Natural killer cell treated with Interleukin-12 subunit alpha and Interleukin-12 subunit beta and Interleukin-15 and Interleukin-18, amount 100 ng/mL, for 72 hours (primary cell): ENCODE measurements at places on chromosomes 13 and 19. TPM values are rescaled to one million over a fixed set of nuclear protein-coding genes. Genes with fewer than 3 reads are reported as not detected.

- peak; percentile 62 for DNase-seq
Observed at GRCh38 chr13:106534639-106535551, 567 bp downstream of the EFNB2 start.

DNA sequence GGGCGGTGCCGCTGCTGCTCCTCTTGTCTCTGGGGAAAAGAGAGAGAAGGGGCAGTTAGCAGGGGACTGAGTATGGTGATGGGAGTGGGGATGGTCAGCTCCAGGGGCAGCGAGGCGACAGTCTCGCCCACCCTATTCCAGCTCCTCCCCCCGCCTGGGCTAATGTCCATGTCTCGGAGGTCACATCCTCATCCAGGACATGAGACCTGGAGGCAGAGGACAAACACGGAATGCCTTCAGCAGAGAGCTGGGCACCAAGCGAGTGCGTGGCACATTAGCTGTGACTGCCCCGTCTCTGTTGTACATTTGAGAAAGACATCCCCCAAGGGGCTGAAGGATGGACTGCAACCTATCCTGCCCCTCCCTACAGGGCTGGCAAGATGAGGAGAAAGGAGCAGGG, 9.1 kb downstream of the BBC3 start:
- no peak for DNase-seq

DNA sequence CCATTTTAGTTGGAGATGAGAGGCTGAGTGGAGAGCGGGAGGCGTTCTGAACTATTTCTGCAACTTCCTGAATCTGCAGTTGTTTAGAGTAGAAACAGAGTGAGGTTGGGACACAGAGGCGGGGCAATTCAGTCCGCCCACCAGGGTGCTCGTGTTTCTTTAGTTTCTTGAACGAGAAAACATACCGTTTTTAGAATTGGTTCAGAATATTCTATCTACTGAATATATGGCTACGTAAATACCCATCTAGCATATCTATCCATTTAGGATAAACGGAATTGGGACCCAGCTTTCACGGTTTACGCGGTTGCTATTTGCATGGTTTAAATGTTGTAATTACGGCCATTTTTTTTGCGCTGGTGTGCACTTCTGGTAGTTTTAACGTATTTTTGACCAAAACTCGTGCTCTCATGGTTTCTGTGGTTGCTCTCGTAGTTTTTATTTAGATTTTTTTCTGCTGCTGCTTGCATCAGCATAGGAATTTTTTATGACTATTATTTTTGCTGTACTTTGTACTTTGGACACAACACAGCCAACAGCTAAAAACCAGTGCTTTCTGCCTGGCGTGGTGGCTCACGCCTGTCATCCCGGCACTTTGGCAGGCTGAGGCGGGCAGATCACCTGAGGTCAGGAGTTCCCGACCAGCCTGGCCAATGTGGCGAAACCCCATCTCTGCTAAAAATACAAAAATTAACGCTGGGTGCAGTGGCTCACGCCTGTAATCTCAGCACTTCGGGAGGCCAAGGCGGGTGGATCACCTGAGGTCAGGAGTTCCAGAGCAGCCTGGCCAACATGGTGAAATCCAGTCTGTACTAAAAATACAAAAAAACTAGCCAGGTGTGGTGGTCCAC, 32.7 kb downstream of the TIMM13 start:
- DNase-seq = no peak

DNA sequence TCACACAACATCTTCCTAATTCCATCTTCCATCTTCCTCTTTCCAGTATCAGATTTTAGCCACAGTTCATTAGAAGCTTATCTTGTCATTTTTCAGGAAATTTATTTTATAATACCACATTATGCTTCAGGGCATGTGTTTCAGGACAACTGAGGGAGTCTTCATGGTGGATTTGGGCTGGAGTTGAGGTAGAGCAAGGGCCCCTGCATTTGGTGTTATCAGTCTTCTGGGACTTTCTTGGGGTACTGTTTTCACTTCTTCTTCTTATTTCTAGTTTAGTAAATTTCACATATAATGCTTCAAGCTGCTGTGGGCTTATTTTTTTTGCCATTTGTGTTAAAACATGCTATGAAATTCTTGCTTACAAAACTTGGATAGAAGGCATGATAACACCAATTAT, 188.7 kb downstream of the LHFPL6 start:
- no peak for DNase-seq

GRCh38 chr13:104408733-104409132, 1342.5 kb upstream of the SLC10A2 start:
- DNase-seq = no peak

GRCh38 chr13:44565881-44566280, 10.2 kb downstream of the TSC22D1 start:
- DNase-seq = no peak

- no peak for DNase-seq
Observed at GRCh38 chr19:32543115-32543900, 37.7 kb upstream of the PDCD5 start.

- DNase-seq = no peak
Observed at GRCh38 chr13:40313269-40314200, 352.9 kb downstream of the FOXO1 start.

DNA sequence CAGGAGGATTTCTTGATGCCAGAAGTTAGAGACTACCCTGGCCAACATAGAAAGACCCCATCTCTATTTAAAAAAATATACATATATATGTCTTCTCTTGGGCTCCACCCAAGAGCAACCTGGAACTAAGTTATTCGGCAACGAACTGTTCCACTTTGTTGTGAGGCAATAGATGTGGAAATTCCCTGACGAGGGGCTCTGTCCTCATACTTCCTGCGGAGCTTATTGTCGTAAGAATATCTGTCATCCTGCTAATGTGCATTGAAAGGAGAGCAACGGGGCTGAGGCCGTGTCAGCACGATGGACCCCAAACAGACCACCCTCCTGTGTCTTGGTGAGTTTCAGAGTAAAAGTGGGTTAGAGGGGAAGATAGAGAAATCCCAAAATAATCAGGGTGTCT, at the start of gene FCAR:
FCAR (plus strand) TSS at position 246 of the 400 bp plus-strand sequence; CDS start at position 301, 55 bp downstream.
- DNase-seq = no peak

DNA sequence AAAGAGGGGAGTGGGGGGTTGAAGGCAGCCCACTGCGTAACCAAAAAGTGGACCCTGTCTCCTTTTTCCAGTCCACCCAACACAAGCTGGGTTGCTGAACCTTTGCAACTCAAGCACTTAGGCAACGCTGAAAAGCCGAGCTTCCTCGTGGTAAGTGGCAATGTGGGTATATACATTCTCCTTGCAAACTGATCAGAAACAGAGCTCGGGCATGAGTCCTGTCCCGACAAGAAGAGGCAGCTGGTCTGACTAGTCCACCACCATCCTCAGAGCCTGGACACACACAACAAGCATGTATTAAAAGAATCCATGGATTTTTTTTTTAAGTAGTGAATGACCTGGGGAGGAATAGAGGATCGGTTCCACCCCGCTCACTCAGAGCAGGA, 240.6 kb upstream of the ZNF507 start:
- no peak for DNase-seq

DNA sequence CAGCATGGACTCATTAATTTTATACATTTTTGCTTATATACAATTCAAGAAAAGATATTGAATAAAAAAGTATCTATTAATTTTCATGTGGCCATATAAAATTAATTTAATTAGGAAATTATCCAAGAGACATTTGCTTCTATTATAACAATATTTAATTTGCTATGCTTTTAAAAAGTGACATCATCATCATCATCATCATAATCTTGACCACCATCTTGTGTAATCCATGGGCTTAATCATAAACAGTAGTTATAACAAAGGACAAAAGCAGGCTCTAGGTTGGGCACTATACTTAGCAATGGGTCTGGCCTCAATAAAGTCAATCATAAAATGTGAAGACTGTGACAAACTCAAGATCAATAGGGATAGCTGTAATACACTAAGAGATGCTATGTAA, 1031.6 kb downstream of the SLITRK1 start:
- no peak for DNase-seq

DNA sequence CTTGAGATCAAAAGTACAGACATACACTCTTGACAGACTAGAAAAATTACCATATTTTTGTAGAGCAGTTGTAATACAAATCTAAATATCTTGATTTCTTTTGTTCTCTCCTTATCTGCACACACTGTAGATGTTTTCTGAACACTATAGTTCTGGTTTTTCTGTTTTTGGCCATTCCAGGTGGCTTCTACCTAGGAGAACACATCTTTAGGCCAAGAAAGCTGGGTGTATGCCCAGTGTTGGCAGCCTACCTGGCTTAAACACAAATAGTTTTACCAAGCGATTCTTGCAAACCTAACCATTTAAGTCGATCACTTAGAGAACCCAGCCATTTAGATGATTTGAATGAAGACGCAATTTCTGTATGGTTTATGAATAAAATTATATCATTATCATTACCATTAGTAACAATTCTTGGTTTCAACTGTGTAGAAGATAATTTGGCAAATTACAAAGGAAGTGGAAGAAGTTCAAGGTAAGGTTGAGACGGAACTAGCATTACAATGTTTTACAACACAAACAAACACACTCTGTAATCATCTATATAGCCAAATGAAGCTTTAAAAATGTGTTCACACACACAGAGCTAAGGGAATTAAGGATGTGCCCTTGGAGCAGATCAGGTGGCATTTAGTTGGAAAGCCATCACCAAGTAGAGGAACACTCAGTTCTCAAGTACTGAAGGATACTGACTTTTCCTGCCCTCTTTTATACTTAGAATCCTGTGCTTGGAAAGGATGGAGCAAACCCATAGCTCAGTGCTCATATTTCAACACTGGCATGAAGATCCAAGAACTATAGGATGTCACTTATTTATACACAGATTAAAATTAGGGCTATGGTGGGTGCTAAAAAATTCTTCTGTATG, 36.2 kb downstream of the ERCC5 start:
- DNase-seq = no peak

- no peak for DNase-seq
Observed at GRCh38 chr13:99230991-99231390, 27.2 kb downstream of the GPR18 start.

DNA sequence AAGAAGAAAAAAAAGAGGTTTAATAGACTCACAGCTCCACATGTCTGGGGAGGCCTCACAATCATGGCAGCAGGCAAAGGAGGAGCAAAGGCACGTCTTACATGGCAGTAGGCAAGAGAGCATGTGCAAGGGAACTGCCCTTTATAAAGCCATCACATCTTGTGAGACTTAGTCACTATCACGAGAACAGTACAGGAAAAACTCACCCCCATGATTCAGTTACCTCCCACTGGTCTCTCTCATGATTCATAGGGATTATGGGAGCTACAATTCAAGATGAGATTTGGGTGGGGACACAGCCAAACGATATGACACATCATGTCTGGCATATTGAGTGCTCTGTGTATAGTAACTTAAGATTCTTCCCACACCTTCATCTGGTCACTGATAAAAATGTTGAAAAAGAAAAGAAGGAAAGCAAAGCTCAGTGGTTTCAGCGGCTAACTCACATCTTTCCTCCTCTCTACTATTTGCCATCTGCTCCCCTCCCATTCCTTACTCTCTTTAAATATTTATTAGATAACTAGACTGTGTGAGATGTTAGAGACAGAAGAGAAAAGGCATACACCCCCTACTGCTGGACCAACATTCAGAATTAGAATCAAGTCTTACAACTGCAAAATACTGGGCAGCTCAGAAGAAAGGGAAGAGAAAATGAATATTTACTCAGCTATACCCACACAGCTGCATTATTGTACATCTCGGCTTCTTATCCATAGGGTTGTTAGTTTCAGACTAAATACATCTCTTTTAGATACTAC, 60.1 kb upstream of the AKAP11 start:
- no peak for DNase-seq

DNA sequence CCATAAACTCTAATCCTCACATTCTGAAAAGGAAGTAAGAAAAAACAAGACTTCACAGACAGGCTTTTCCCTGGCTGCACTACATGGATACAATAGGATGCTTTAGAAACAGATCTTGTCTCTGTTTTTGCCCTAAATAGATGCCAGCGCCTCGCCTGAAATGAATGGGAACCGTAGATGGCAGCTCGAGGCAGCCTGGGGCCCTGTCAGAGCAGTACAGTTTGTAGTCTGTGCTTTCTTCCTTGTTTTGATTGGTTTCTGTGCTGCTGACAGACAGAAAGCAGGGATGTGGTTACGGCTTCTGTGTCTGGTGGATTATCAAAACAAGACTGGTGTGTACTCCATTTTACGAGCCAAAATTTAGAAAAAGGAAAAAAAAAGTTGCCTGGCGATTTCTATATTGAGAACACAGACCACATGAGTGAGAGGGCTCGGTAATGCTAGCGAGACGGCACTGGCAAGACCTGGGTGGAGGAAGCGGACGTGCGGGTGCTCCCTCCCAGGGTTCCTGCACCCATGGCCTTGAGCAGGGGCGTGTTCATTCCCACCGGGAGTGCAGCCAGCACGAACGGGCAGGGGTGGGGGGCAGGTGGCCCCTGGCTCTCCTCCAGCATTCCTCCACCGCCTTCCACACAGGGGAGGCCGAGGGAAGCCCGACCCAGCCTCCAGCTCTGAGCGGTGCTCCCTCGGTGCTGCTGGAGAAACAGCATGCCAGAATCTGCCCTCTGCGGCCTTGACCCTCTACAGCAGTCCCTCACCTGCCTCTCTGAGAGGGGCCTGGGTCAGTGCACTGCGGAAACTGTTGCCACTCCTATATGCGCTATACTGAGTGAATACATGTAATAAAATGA, 37.6 kb upstream of the C1QTNF9 start:
- DNase-seq = peak; percentile 70

DNA sequence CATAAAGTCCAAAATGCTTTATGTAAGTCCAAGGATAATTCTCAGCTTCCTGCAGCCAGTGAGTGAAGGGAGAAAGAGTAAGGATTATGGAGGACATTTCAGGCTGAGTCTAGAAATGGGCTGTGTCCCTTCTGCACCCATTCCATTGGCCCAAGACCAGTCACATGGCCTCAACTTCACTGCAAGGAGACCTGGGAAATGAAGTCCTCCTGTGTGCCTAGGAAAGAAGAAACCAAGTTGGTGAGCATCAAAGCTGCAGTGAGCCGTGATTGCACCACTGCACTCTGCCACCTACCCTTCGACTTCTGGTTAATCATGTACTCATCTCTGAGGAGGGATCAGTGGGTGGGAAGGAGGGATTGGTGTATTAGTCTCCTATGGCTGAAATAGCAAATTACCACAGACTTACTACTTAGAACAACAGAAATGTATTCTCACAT, 3.6 kb upstream of the CD37 start:
- peak; percentile 68 for DNase-seq

GRCh38 chr13:45447050-45447661, 17.6 kb upstream of the COG3 start:
- no peak for DNase-seq

GRCh38 chr19:7681340-7682174, 924 bp downstream of the TRAPPC5 start:
- peak; percentile 91 for DNase-seq

- DNase-seq = no peak
Observed at GRCh38 chr19:1285737-1286360, at the start of gene EFNA2. Gene EFNA2, plus strand, starts transcription at chr19:1285873. Its CDS starts 296 bp downstream, at chr19:1286169.

GRCh38 chr19:13868663-13869062, 8.3 kb upstream of the NANOS3 start:
- no peak for DNase-seq

GRCh38 chr19:1028062-1028926, 1.9 kb downstream of the CNN2 start:
- DNase-seq = no peak

NCR1 gene
- total RNA-seq = 81.6 TPM

DLL3 gene
- 0.21 TPM for total RNA-seq

ZNF382 gene
- total RNA-seq = 3.0 TPM

DACH1 gene
- total RNA-seq = 0.42 TPM

HNRNPUL1 gene
- total RNA-seq = 248 TPM

DCT gene
- not detected for total RNA-seq

WDR62 gene
- total RNA-seq = 15.0 TPM

KIR2DL4 gene
- 6.6 TPM for total RNA-seq

MBD3L2 gene
- total RNA-seq = not detected

DMKN gene
- total RNA-seq = 1.8 TPM

NOVA2 gene
- total RNA-seq = not detected

HPN gene
- not detected for total RNA-seq

VSTM1 gene
- total RNA-seq = not detected

MTRF1 gene
- total RNA-seq = 17.2 TPM
